ENCODE measurements at places on chromosomes 7 and 10.

GRCh38 chr10:4772202-4772570 lies 53.8 kb upstream of the AKR1E2 start:
- H3K4me1 ChIP-seq: no peaks in the 10 kb centered on the region
- H3K27me3 ChIP-seq: no peaks in the 10 kb centered on the region
- no peaks in the 10 kb centered on the region for H3K36me3 ChIP-seq
- no peak for DNase-seq

GRCh38 chr7:2477447-2478398 lies 1.5 kb upstream of the GRIFIN start:
- no peaks in the 10 kb centered on the region for H3K27me3 ChIP-seq
- peaks cover 11% of the 10 kb centered on the region for H3K4me1 ChIP-seq
- no peak overlapping the region for H3K27ac ChIP-seq
- DNase-seq: peak; percentile 49
- no peak overlapping the region for H3K4me3 ChIP-seq

DNA sequence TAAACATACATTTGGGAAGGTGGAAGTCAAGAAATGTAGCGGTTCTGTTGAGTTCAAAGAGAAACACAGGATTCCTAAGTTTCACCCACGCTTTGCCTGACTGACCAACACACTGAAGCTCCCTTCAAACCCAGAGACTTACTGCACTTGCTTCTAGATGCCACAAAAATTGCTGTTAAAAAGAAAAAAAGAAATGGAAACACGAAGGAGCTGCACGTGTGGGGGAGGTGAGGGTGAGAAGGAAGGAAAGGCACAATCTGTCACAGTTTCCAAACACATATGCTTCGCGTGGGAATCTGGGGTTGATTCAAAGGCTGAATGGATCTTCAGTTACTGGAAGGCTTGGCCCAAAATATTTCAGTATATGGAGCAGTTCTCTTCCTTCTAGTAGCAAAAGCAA lies 495.6 kb downstream of the DNAJB6 start:
- DNase-seq: no peak
- H3K27me3 ChIP-seq: no peaks in the 10 kb centered on the region
- no peak overlapping the region for H3K27ac ChIP-seq

- no peaks in the 10 kb centered on the region for H3K4me1 ChIP-seq
- no peak for DNase-seq
- no peak overlapping the region for H3K27ac ChIP-seq
- no peaks in the 10 kb centered on the region for H3K27me3 ChIP-seq
- no peak overlapping the region for H3K4me3 ChIP-seq
- H3K36me3 ChIP-seq: no peaks in the 10 kb centered on the region
Measured at GRCh38 chr10:22460531-22461403, 115.5 kb downstream of the SPAG6 start.

Measured in CD8-positive, alpha-beta memory T cell (primary cell).